Occipital lobe (tissue), 3 donors: ENCODE measurements at places on chromosomes 1 and 21. TPM values are rescaled to one million over a fixed set of nuclear protein-coding genes. Genes with fewer than 3 reads are reported as not detected.

Gene SFN
- not detected for total RNA-seq

Gene PLEKHO1
- total RNA-seq: 52.7 TPM

Gene TTLL10
- not detected for total RNA-seq

Gene SMG7
- total RNA-seq: 26.2 TPM

Gene SERPINC1
- 0.94 TPM for total RNA-seq

Gene DTL
- 2.7 TPM for total RNA-seq

Gene TTC4
- total RNA-seq: 20.6 TPM

Gene OLIG1
- total RNA-seq: 9.4 TPM

Gene RXFP4
- total RNA-seq: not detected

GRCh38 chr1:203672346-203672745 is 45.7 kb downstream of the ATP2B4 start:
- peak; percentile 31 for DNase-seq

- no peak for DNase-seq
These were observed 19.5 kb upstream of the RNF223 start for GRCh38 chr1:1093610-1093943.

- no peak for DNase-seq
These were observed 48.6 kb downstream of the ITPKB start for GRCh38 chr1:226690460-226690982.

DNA sequence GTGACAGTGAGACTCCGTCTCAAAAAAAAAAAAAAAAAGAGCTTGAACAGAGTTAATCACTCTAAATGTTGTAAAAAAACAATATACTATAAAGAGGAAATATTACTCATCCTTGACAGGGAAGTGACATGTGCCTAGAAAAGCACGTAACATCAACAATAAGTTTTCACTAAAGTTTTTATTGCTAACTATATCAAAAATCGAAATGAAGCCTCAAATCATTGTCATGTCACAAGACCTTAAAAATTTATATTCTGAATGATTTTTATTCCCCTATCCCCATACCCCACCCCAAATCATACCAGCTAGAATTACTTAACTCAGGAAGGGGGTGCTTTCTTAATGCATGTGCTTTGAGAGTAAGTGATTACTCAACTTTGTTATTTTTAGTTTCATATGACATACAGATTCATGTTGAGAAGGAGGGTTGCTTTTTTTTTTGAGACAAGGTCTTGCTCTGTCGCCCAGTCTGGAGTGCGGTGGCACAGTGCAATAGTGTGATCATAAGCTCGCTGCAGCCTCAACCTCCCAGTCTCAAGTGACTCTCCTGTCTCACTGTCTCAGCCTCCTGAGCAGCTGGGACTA is 53.6 kb upstream of the MUTYH start:
- DNase-seq: no peak

DNA sequence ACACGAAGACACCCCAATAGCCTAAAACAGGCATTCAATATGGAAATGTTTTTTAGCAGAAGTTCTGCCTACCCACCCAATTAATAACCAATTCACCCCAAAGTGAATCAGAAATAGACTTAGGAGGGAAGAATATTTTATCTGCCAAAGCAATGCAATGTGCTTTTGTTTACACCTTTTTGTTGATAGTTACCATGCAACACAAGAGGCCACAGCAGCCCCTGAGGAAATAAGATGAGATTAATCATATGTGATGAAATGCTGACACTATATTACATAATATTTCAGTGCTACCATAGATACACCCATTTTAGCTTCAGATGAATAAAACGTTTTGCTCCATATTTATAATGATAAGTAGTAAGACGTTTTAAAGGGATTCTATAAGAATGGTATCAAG is 60.9 kb upstream of the RGS2 start:
- DNase-seq: no peak

GRCh38 chr1:36160949-36161485 is 5.1 kb downstream of the MAP7D1 start:
- DNase-seq: no peak

GRCh38 chr1:241717975-241718374 is 65.9 kb downstream of the WDR64 start:
- no peak for DNase-seq

- DNase-seq: no peak
These were observed 4.5 kb downstream of the FHL3 start for GRCh38 chr1:38000529-38001455.

- no peak for DNase-seq
These were observed 164.2 kb downstream of the TTLL7 start for GRCh38 chr1:83834621-83835264.

DNA sequence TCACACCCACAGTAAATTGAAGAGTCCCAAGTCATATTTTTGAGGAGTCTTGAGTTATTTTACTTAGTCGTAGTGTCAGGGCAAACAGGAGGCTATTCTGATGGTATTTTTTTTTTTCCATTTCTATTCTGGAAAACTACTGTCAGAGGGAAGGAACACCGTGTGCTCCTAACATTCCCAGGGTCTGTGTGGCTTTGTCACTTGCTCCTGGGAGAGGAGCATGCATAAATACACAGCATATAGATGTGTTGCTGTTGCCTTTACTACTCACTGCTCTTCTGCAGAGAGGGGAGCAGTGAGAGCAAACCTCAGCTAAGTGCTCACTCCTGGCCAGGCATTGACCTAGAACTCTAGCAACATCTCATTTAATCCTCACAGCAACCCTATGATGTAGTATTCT is 45.8 kb downstream of the COLGALT2 start:
- no peak for DNase-seq

DNA sequence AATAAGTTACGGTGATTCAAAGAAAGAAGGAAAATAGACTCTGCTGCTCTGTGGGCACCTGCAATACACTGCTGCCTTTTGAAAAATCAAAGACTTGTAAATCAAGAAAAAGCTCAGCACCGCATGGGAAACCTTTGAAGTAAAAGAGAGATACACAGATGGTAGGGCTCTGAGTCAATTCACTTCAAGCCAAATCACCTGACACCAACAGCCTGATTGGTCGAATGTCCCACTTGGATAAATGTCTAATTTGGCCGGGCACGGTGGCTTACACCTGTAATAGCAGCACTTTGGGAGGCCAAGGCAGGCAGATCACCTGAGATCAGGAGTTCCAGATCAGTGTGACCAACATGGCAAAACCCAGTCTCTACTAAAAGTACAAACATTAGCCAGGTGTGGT is 19.2 kb upstream of the RCAN3 start:
- no peak for DNase-seq

- DNase-seq: no peak
These were observed 97.2 kb upstream of the ARTN start for GRCh38 chr1:43836267-43836951.

GRCh38 chr1:165355977-165356811 is at the start of gene LMX1A:
LMX1A (minus strand) TSS chr1:165356715; CDS start chr1:165355559, 1,156 bp downstream.
- no peak for DNase-seq

DNA sequence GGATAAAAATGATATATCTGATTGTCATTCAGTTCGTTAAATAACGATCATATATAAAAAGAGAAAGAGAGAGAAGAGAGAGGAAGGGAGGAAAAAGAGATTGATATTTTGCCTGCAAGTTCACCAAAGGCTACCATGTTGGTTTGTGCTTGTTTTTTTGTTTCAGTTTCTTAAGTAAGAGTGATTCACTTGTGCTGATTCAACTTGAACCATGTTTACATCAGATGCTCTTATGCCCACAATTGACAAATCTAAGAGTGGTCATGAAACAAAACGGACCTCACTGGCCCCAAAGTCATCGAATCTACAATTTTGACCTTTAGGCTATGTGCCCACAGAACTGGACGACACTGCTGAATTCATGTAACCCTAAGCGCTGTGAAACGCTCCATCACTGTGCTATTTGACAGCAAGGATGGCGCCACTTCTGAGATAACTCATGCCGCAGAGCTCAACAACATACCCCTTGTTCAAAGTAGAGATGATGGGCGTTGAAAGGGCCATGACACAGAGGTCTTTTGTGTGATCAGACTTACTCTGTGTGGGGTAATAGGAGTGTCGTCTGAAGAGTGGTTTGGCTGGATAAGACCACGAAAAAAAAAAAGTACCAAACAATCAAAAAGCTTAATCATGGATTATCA is 481.4 kb downstream of the SETD4 start:
- DNase-seq: no peak

DNA sequence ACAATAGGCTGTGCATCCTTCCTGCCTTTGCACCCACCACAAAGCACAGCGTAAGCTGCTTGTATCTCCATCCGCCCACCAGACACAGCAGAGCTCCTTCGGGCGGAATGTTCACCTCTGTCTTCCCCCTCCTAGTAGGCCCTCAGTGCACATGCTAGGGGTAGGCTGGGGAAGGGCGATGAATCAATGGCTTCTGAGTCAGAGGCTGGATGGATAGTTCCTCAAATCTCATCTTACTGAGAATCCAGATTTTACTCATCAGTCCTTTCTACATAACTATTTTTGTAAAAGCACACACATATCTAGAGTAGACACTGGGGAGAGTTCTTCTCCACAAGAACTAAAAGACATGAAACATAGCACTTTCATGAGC is 73.8 kb downstream of the BCAR3 start:
- DNase-seq: no peak

DNA sequence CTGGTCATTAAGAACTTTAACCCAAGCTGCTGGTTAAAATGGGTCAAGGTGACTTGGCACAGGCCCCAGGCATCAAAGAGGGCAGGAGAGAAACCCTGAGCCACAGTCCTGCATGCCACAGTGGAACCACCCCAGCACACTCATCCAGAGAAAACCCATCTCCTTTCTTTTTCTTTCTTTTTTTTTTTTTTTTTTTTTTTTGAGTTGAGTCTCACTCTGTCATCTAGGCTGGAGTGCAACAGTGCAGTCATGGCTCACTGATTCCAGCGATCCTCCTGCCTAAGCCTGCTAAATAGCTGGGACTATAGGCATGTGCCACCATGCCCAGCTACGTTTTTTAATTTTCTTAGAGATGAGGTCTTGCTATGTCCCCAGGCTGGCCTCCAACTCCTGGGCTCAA is 109.2 kb upstream of the RAB4A start:
- no peak for DNase-seq

DNA sequence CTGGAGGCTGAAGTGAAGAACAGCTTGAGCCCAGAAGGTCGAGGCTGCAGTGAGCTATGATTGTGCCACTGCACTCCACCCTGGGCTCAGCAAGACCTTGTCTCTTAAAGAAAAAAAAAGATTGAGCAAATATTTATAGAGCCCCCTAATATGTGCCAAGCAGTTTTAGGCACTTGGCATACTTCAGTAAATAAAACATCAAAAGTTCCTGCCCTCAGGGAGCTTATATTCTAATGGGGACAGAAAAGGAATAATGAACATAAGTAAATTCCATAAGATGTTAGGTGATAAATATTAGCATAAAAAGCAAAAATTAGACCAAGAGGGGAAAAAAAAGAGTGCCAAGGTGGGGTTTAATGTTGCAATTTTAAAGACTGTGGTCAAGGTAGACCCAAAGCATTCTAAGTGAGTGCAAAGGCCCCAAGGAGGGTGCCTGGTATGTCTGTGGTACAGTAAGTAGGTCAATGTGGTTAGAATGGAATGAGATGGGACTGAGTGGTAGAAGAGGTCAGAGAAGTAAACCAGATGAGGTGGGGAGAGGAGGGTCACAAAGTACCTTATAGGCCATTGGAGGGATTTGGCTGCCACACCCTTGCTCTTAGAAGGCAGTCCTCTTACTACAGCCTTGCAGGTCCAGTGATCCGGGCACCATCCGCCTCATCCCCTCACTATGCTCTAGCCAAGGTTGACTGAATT is 2.2 kb upstream of the TOE1 start:
- DNase-seq: no peak

DNA sequence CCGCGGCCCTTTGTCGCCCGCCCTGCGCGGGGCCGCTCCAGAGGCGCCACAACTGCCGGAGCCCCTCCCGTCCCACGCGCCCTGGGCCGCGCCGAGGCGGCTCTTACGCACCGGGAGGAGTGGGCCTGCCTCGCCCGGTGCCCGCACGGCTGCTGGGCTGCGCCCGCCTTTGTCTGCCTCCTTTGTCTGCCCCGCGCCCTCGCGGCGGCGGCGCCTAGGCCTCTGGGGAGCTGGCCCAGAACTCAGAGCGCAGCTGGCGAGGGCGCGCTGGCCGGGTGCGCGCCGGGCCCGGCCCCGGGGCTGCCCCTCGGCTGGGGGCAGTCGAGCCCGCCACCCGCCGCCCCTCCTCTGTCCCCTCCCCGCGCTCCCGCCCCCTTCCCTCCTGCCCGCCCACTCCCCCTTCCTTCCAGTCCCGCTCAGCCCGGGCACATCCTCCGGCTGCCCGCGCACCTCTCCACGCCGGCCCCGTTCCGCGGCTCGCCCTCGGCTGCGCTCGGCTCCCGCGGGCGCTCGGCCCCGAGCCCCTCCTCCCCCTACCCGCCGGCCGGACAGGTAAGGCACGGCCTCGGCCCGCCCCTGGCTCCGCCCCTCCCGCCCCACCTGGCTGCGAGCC is at the start of gene DRAXIN:
DRAXIN (plus strand) TSS at position 409 of the 613 bp plus-strand sequence. CDS start 14,549 bp downstream, outside the sequence.
- DNase-seq: no peak

DNA sequence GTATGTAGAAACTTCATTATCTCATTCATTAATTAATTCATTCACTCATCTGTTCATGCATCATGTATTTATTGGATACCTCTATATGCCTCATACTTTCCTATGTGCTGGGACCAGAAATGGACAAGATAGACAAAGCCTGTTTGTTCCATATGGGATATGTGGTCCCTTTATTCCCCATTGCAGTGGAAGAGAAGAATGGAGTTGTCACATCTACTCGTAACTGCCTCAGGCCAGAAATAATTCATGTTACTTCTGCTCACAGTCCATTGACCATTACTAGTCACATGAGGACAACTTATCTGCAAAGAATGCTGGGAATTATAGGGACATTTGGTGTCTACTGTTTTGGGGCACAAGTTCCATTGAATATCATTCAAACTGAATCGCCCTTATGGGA is 327.8 kb downstream of the MATN1 start:
- DNase-seq: no peak

GRCh38 chr1:42002220-42002619 is 83.5 kb upstream of the HIVEP3 start:
- no peak for DNase-seq

DNA sequence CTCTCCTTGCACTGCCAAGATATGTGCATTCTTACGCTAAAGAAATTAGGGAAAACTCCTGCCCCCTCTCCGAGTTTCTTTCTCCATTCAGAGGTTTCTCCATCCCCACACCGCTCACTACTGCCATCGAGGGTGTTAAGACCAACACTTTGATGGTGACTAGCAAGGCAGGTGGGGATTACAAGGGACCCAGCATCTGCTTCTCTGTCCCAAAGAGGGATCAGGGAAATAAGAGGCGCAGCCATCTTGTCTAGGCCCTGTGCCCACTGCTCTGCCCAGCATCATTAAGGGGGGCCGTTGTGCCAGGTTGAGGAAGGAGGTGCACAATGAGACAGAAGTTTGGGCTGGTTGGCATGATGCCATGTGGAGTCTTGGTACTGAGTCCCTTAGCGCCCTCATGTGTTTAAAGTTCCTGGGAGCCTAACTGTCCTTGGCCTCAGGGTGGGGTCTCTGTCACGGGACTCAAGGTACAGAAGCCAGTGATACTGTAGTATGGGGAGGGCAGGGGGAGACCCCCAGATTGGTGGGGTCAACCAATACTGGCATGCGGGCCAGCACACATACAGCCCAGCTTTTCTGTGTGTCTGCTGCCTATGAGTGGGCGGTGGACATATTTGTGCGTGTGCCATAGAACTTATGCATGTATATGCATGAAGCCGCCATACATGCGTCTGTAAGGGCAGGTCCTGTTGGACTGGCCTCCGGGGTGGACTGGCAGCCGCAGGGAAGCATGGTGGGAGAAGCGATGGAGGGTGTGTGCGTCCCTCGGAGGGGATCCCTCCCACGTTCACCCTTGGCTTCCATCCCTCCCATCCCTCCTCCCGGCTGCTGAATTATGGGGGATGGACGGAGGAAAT is 5.5 kb downstream of the EFNA3 start:
- DNase-seq: no peak
